ENCODE measurements at places on chromosomes 2 and 18.

- DNase-seq: peak; percentile 6
These were observed 63.8 kb downstream of the EHD3 start for GRCh38 chr2:31297751-31298150.

- no peak for DNase-seq
These were observed 183.0 kb downstream of the AFF3 start for GRCh38 chr2:99959261-99960014.

DNA sequence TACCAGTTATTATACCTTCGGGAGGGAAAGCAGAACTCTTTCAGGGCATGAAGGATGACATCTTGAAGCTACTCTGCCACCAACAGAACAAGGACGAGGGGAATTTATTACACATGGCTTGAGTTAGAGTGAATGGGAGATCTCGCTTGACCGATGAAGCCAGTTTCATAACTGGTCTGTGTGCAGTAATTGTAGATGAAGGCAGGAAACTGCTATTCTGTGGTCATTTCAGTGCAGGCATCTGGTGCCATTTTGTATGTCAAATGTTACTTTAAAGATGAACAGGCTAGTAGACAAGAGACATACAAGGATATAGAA, 20.5 kb downstream of the GREB1 start:
- DNase-seq: no peak

DNA sequence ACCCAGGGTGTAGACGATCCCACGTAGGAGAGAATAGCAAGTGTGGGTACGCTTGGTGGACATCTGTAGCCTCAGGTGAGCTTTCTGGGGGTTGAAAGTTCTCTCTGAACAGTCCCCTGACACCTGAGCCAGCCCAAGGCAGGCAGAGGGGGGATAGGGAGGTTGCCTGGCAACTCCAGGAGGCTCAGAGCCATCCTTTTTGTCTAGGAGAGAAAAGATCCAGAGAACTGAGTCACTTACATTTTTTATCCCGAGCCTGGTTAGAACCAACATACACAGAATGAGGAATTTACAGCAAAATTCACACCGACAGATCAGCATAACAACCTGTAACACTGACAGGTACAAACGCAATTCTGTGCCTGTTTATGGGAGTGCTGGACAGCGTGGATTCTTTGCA, 113.2 kb downstream of the SH3BP4 start:
- no peak for DNase-seq

GRCh38 chr2:108538000-108538625, 3.8 kb downstream of the LIMS1 start:
- DNase-seq: no peak

DNA sequence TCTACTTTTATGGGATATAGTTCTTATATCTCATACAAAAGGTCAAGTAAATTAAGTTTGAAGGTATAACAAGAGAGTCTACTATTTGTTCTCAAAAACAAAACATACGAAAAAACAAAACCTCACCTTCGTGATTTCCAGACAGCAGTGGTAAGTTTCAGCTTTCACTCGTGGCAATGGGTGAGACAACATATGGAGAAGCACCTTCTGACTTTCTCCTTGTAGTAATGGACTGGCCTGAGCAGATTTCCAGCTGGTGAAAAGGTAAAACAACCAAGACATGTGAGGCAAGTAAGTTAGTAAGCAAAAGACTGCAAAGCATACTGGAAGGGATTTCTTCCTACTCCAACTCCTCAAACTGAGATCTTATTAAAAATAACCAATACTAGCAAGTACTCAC, 39.6 kb downstream of the RTTN start:
- DNase-seq: no peak

- DNase-seq: no peak
These were observed 1668.7 kb downstream of the SUCLG1 start for GRCh38 chr2:82790206-82791021.

DNA sequence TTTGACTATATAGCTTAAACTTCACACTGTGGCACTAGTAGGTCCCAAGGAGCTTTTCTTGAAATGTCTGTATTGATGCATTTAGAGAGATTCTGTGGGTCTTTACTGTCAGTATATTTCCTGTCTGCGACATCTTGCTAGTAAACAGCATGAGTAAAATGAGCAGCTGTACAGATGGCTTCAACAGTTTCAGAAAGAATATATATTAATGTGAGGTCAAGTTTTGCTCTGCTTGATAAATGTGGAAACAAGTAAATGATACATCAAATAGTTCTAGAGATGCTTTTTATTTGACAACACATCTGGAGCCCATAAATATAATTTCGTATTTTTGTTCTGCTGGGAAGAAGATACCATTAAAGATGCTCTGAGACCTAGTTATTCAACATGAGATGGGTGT, 310.9 kb upstream of the COL3A1 start:
- DNase-seq: no peak

DNA sequence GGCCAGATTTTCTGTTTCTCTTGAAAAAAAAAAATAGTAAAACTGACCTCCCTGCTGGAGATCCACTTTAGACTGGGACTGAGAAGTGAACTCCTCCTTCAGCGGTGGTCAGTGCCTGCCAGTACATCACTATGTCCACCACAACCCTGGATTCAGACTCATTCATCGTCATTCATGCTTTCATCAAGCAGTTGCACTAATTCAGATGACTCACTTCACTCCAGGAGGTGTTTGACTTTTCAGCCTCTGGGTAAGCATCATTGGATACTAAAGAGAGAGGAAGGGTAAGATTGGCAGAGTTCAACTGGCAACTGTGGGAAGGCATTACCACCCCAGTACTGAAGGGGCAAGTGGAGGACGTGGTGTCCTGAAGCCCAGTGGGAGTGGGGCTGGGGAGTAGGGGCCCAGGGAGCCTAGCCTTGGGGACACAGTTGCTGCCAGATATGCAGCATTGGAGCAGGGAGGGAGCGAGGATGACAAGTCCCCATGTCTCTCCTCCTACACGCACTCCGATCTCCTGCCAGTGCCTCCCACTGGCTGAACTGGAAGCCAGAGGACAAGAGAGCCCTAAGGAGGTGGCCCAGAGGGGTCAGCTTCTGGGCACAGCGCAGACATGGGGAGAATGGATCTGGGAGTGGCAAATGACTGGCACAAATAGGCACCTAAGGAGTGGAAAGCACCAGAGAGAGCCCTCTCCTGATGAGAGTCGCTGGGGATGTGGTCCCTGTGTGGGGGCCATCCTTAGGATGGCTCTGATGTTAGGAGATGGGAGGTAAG, 111.1 kb downstream of the TGFA start:
- DNase-seq: no peak

DNA sequence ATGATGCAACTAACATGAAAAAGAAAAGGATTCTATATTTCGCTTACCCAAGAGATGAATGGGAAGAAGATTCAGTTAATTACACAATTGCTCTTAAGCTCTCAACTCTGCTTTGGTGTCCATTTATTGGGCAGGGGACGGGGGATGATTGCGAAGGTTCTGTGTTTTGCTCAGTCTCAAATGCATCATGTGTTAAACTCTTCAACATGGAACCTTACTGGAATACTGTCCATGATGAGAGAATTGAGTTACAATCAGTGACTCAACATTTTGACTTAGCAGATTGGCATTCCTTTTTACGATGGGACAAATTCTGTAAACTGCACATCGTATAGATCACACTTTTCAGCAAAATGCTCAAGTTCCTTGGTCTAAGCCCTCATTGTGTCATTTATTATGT, 135.6 kb downstream of the RBMS1 start:
- no peak for DNase-seq

DNA sequence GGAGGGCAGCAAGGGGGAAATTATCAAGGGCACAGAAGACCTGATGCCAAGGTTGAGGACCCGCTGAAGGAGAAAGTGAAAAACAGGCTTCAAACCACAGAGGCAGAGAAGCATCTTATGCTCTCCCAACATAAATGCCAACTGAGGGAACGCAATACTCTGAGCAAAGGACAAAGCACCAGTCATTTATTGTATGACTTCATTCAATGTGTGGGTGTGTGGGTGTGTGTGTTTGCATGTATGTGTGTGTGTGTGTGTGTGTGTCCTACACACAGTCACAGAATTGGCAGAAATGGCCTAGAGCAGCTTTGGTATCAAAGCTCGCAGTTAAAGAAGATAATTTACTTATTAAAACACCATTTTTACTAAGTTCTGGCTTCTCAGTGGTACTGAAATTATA, 51.4 kb downstream of the UXS1 start:
- peak; percentile 54 for DNase-seq

DNA sequence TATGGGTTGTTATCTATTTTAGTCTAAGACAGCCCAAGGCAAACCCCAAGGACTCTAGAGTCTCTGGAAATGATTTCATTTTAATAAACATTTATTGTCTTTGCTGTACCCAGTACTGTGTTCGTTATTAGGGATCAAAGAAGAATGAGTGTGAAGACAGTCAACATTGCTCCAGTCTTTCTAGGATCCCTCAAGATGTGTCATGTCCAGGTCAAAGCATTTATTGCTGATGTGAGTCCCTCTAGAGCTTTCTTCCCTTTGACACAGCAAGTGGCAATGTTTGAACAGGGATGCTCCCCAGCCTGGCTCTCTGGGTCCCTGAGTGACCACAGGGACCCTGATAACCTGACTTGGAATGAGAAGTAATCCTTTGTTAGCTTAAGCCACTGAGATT, 123.1 kb upstream of the STK17B start:
- no peak for DNase-seq

GRCh38 chr2:45210462-45211195, 201.4 kb upstream of the SIX2 start:
- DNase-seq: no peak

DNA sequence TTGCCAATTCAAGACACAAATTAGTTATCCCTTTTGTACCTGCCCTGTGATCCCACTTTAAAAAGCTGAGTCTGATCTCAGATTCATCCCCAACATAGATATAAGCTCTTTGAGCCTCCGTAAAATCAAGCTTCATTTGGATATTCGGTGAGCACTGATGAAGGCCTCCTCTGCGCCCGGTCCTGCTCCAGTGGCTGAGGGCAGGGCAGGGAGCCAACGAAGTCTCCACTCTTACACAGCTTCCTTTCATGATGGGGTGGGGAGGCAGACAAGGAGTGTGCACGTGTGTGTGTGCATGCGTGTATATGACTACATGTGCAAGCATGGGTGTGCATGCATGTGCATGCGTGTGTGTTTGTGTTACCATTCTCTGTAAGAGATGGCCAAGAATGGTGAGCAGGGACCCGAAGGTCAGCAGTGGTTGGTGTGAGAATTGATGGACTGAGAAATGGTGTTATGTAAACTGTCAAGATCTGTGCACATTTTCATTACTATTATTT, 43.6 kb downstream of the IL1RL2 start:
- no peak for DNase-seq

- DNase-seq: no peak
These were observed 46.2 kb upstream of the B3GNT2 start for GRCh38 chr2:62149708-62150107.

- peak; percentile 3 for DNase-seq
These were observed 312.0 kb downstream of the CELF4 start for GRCh38 chr18:37253394-37254235.

DNA sequence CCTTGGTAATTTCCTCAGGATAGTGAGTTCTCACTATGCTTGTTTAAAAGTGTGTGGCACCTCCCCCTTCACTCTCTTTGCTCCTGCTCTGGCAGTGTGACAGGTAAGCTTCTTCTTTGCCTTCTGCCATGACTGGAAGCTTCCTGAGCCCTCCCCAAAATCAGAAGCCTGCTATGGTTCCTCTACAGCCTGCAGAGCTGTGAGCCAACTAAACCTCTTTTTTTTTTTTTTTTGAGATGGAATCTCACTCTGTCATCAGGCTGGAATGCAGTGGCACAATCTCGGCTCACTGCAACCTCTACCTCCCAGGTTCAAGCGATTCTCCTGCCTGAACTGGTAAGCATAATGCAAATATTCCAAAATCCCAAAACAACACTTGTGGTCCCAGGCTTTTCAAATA, 80.0 kb downstream of the SOWAHC start:
- DNase-seq: no peak

GRCh38 chr2:19114754-19115231, 243.6 kb downstream of the OSR1 start:
- no peak for DNase-seq

DNA sequence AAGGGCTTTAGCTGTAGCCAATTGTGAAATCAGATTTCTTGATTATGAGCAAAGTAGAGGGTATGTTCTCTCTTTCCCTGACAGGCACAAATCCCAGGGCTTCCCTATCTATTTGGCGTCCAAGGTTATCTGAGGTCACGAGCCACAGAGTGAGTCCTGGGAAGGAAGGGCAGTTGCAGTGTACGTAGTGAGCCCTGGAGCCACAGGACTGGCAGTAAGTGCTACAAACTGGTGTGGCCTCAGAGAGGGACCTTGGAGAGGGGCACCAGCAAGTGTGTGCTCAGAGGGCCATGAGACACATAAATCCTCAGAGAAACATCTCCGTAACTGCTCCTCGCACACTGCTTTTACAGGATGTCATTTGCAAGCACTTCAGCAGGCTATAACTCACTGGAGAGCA, 115.5 kb upstream of the SH3BP4 start:
- no peak for DNase-seq

GRCh38 chr2:72973566-72974435, 56.5 kb downstream of the EMX1 start:
- DNase-seq: peak; percentile 37

DNA sequence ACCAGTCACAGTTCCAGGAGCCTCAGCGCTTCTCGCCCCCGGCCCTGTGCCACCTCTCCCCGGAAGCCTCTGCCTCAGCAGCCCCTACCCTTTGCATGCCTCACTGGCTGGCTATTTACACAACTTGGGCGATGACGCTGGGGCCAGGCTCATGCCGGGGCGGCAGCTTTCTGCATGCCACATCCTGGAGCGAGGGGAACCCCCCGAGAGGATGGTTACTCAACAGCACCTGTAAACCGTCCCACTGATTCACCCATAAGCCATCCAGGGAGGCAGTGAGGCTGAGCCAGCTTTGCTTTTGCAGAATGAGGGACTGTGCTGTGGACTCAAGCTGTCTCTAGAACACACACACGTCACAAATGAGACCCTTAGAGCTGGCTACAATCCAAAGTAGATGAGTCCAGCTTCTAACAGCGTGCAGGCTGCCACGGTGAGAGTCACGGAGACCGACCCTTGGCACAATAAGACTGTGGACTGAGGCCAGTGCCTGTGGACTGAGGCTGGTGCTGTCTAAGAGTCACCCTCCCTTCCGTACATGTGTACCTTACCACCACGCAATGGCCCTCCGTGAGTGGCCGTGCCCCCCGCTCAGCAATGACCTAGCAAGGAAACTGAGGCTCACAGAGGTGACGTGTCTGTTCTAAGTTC, 45.6 kb upstream of the ODC1 start:
- peak; percentile 85 for DNase-seq

- DNase-seq: no peak
These were observed 395.4 kb upstream of the ACVR2A start for GRCh38 chr2:147449323-147449991.

- no peak for DNase-seq
These were observed 39.3 kb downstream of the TSHZ1 start for GRCh38 chr18:75249672-75250470.

- no peak for DNase-seq
These were observed 314.2 kb upstream of the MYT1L start for GRCh38 chr2:2645162-2645855.

- DNase-seq: no peak
These were observed 7.4 kb upstream of the DUSP19 start for GRCh38 chr2:183070942-183071844.

DNA sequence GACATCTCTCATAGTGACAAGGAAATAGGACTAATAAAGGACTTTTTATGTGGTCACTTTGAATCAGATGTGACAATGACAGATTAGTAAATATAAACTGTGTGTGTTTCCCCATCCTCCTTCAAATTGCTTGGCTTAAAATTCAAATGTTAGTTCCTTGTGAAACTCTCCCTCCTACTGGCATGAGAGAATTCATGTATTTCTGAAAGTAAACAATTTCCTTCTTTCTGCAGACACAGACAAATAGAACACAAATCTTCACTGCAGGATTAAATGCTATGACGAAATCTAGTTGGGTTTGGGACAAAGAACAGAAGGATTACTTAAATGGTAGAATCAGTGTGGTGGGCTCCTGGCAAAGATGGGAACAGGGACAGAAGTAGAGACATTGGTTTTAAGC, 328.7 kb upstream of the FAM98A start:
- DNase-seq: no peak

Data from activated T-cell treated with anti-CD3 and anti-CD28 coated beads, Interleukin-2, amount 50 U/mL, for 72 hours (primary cell).